GM12892 (cell line): ENCODE measurements at places on chromosomes 2 and 18.

GRCh38 chr2:103132536-103133217 is 370.8 kb downstream of the TMEM182 start:
- DNase-seq, result no peak

- DNase-seq, result no peak
Observed at GRCh38 chr2:70947556-70948184, 12.0 kb downstream of the ATP6V1B1 start.

GRCh38 chr2:95799892-95800291 is 191.7 kb downstream of the ANKRD36C start:
- no peak for DNase-seq

DNA sequence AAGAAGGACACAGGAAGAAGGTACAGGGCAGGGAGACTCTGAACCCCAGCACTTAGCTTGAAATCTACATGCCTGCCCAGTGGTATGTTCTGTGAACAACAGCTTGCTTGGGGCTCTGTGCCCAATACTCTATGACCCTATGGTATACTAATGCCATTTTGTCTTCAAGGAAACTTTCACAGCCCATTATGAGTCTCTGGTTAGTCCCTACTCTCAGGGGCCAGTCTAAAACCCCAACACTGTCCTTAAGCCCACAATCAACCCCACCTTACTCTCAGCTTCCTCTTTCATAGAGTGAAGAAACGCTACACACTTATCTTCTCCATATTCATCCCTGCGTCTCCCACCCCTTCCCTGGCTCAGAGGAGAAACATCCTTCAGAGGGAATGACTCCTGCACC is 16.0 kb downstream of the NEB start:
- no peak for DNase-seq

DNA sequence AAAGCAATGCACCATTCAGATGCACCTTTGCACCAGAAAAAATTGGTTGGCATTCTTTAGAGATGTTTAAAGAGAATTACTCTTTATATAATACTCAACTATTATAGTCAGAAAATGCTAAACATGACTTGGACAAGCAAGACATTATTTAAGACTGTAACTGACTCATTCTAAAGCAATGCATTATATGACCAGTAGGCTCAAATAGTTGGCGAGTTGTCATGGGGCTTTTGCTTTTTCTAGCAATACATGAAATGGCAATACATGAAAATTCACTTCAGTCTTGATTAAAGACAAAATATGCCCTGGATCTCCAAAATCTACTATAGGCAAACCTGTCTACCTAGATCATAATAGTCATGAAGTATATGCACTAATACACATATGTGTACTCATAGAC is 216.9 kb upstream of the VWC2L start:
- DNase-seq, result no peak

DNA sequence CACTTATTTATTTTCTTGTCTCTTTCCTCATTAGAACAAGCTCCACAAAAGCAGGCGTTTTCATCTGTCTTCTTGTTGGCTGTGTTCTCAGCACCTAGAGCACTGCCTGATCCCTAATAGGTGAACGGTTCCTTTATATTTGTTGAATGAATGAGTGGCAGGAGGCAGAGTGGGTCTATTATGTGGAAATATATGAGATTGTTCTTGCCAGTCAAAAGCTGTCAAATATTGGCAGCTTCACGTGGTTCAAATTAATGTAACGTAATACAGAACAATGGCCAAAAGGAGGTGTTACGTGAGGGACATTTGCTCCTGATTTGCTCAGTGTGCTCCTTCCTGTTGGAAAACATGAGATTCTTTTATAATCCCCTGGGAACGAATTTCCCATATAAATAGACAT is 8.5 kb upstream of the ARHGAP25 start:
- no peak for DNase-seq

GRCh38 chr2:160194946-160195345 is 5.1 kb downstream of the ITGB6 start:
- no peak for DNase-seq
